ENCODE measurements at places on chromosomes 3 and 15. TPM values are rescaled to one million over a fixed set of nuclear protein-coding genes. Genes with fewer than 3 reads are reported as not detected.

- no peak for DNase-seq
- no peaks in the 10 kb centered on the region for H3K27me3 ChIP-seq
- no peaks in the 10 kb centered on the region for H3K4me1 ChIP-seq
Measured at GRCh38 chr3:49638445-49638844, 35.7 kb upstream of the APEH start.

DNA sequence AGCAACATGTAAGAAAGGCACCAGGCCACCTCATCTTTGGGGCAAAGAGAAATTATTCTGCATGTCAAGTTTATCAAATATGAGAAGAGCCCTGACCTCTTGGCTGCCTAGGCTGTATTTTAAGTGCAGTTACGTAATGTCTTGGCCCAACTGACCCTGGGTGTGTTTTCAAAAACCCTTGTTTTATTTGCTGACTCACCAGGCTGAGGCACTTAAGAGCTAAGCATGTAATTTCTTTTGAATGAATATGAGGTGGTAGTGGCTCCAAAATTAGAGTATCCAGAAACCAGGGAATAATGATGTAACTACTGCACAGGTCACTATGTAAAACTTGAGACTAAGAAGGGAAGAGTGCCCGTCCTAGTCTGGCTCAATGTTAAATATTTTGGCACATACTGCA, 24.3 kb downstream of the PGPEP1L start:
- H3K4me1 ChIP-seq = peaks cover 22% of the 10 kb centered on the region
- DNase-seq = no peak
- no peaks in the 10 kb centered on the region for H3K27me3 ChIP-seq
- H3K27ac ChIP-seq = no peak overlapping the region

KIF7 gene
- 0.06 TPM for polyA plus RNA-seq

LRIG1 gene
- polyA plus RNA-seq = 5.2 TPM

DNA sequence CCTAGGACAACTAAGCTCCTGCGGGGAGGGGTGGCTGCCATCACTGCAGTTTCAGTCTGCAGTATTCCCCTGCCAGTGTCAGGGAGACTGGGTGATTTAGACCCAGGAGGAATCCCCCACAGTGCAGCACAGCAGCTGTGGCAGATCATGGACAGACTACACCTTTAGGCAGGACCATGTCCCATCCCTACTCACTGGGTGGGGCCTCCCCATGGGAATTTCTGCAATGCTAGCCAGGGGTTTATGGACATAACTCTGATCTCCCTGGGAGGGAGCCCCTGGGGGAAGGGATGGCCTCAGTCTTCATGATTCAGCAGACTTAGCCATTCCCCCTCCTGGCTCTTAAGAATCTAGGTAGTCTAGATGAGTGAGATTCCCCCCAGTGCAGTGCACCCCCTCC, 130.1 kb upstream of the STAC start:
- H3K36me3 ChIP-seq = no peaks in the 10 kb centered on the region
- no peak for DNase-seq
- H3K27me3 ChIP-seq = no peaks in the 10 kb centered on the region
- H3K4me3 ChIP-seq = no peak overlapping the region
- H3K27ac ChIP-seq = no peak overlapping the region

Data from GM12878 (cell line).